ENCODE measurements at places on chromosomes 7 and 10. TPM values are rescaled to one million over a fixed set of nuclear protein-coding genes. Genes with fewer than 3 reads are reported as not detected.

The TMEM270 gene
- not detected for total RNA-seq

The LEP gene
- not detected for total RNA-seq

GRCh38 chr10:76397181-76398042 lies 966.0 kb downstream of the LRMDA start:
- H3K27me3 ChIP-seq: no peaks in the 10 kb centered on the region
- H3K4me3 ChIP-seq: no peak overlapping the region
- no peak for DNase-seq
- H3K4me1 ChIP-seq: no peaks in the 10 kb centered on the region
- H3K27ac ChIP-seq: no peak overlapping the region

DNA sequence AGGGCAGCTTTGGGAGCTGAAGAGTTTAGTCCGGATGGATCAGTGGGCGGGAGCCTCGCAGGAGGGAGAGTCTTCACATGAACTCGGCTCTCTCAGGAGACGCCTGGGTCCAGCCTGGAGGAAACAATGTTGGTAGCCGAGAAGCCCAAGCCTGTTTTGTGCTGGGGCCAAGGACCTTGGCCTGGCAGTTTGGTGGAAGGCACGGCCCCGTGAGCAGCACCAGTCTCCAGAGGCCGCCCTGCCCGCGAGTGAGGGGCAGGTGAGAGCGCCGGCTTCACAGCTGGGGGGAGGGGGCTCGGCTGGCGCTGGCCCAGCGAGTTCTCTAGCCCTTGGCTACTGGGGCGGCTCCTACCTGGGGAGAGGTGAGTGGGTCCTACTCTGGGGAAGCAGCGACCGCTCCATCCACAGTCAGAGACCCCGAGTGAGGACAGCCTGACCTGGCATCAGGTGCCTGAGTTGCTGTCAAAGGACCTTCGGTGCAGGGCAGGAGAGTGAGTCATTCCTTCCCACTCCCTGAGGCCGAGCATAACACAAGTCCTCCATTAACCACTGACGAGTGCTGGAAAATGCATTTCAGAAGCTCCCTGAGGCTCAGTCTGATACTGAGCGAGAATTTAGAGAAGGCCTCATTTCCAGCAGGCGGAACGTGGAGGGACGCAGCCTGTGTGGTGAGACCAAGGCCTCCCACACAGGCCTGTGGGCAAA lies 89.3 kb upstream of the DIP2C start:
- H3K27me3 ChIP-seq: no peaks in the 10 kb centered on the region
- no peak overlapping the region for H3K4me3 ChIP-seq
- no peaks in the 10 kb centered on the region for H3K36me3 ChIP-seq
- no peak for DNase-seq
- no peaks in the 10 kb centered on the region for H3K4me1 ChIP-seq

DNA sequence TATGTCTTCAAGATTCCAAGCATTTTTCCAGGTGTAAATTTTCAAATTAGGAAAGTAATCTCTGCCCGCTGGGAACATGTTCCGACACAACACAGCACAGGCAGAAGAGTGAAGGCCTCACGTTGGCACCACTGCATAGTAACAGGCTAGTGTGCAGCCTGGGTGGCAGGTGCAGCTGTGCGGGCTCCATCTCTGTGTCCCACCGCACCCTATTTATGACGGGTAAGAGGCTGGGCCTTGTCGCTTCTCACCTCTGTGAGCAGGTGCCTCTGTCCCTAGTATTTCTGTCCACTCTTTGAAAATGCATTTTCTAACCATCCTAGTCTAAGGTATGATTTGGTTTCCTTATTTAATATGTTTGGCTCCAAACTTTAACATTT lies 24.1 kb downstream of the VIPR2 start:
- no peak for DNase-seq
- H3K27me3 ChIP-seq: no peaks in the 10 kb centered on the region
- H3K36me3 ChIP-seq: no peaks in the 10 kb centered on the region
- H3K27ac ChIP-seq: no peak overlapping the region

- peak within 1 kb of the TSS; percentile 72 for H3K4me3 ChIP-seq
- peaks cover 17% of the 10 kb centered on the region for H3K4me1 ChIP-seq
- H3K27ac ChIP-seq: peak within 1 kb of the TSS; percentile 97
- no peaks in the 10 kb centered on the region for H3K36me3 ChIP-seq
Measured at GRCh38 chr10:88990384-88991160, at the start of gene FAS. FAS (plus strand) TSS chr10:88990798; CDS start chr10:88990877, 79 bp downstream.

The SUGCT gene
- total RNA-seq: 3.6 TPM

DNA sequence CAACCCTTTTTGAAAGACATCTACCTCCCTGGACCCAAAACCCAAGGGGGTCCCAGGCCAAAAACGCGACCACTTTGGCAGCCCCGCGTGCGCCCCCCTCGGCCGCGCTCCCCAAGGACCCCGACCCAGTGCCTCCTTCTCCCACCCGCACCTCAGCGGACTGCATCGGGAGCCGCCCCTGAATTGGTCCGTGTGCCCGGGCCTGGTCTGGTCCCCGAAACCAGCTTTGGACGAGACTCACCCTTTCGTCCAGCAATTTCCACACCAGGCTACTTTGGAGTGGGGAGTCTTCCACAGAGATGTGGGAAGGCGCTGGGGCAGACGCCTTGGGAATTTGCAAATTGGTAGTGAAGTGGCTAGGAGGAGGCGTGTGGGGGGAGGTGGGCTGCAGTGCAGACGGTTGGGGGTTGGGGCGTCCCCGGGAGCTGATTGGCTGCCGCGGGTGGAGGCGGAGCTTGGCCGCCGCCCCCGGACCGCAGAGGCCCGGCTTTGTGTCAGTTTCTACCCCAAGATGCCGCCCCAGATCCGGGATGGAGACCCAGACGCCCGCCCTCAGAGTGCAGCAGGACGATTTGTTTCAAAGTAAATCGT lies 16.9 kb downstream of the TCAF1 start:
- H3K27me3 ChIP-seq: no peaks in the 10 kb centered on the region
- DNase-seq: peak; percentile 44
- H3K4me3 ChIP-seq: peak overlapping the region; percentile 26
- H3K4me1 ChIP-seq: no peaks in the 10 kb centered on the region
- H3K36me3 ChIP-seq: no peaks in the 10 kb centered on the region

DNA sequence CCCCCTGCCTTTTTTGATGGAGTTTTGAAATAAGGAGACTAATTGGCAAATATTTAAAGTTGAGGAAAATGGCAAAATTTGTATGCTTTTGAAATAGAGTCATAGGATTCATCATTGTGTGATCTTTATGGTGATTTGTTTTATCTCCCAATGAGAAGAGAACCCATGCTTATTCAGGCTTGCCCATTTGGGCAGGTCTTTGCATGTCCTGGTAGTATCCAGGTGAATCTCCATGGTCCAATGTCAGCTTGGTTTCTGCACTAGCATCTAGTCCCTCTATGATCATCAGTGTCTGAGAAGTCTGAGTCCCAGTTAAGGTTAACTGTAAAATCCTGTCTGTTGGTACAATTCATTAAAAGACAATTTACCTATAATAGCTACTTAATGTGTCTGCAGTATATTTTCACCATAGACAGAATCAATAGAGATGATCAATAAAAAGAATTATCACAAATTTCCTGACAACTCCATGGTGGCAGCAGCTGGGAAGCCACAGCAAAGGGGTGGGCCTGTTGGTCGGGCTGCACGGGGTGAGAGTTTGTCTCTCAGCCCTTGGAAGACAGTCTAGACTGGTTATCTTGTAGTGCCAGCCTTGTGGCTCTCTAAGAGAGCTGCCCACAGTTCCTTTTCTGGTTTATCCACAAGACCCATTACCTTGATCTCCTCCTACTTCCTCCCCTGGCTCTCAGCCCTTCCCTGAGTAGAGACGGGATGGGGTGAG lies 22.2 kb upstream of the BMPER start:
- no peaks in the 10 kb centered on the region for H3K27me3 ChIP-seq
- H3K4me3 ChIP-seq: no peak overlapping the region
- no peak overlapping the region for H3K27ac ChIP-seq
- no peaks in the 10 kb centered on the region for H3K4me1 ChIP-seq
- H3K36me3 ChIP-seq: no peaks in the 10 kb centered on the region
- no peak for DNase-seq

DNA sequence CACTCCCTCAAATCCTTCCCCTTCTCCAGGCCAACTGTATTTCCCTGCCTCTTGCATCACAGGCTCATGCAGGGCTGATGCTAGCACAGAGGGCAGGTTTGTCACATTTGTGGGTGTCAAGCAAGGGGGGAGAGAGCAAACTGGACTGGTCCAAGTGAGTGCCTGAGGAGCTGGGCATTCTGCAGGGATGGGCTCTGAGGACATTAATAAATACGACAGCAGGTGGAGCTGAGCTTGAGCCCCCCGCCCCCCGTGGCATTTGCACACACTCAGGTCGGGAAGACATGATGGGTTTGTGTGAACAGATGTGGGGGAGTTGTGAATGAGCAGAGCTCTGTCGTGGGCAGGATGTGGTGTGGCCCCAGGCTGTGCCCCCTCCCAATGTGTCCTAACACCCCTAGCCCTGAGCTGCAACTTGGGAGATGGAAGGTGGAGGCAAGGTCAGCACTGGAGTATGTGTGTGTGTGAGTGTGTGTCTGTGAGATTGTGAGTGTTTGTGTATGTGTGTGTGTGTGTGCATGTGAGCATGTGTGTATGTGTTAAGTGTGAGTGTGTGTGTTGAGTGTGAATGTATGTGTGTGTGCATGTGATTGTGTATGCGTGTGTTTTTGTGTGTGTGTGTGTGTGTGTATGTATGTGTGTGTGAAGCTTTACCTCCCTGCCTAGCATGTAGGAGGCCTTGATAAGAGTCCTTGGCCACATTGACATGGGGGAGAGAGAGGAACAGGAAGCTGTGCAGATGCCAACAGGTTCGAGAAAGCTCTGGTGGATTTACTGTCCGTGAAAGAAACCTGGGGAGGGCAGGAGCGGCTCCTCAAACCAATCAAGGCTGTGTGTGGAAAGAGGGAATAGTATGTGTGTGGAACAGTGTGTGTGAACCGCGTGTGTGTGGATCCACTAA lies 9.1 kb downstream of the RASSF4 start:
- no peak overlapping the region for H3K4me3 ChIP-seq
- DNase-seq: peak; percentile 18
- no peaks in the 10 kb centered on the region for H3K36me3 ChIP-seq
- no peaks in the 10 kb centered on the region for H3K27me3 ChIP-seq

The SRI gene
- 801 TPM for total RNA-seq

The NOC3L gene
- total RNA-seq: 7.9 TPM

DNA sequence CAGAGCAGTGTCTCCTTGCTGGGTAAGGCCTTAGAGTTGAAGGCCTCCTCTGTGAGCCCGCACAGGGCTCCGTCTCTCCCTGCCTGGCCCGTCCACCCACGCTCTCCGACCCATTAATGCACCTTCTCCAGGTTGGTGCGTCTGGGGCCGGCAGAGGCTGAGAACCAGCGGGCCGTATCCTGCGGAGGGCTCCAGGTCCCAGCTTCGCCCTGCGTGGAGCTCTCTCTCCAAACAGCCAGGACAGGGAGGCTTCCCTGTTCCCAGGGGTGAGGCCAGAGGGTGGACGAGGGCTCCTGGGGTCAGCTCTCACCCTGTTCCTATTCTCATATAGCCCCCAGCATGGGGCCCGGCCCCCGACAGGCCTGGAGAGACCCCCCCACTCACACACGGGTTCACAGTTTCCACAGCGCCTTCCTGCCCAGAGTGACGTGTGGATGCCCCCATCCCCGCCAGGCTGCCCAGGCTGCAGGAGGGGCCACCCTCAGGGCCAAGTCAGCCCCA lies 34.6 kb downstream of the GET4 start:
- peak overlapping the region; percentile 49 for H3K27ac ChIP-seq
- no peak overlapping the region for H3K4me3 ChIP-seq
- DNase-seq: no peak
- no peaks in the 10 kb centered on the region for H3K36me3 ChIP-seq

GRCh38 chr10:6279540-6280267 lies 77.0 kb downstream of the PFKFB3 start:
- H3K4me3 ChIP-seq: no peak overlapping the region
- H3K27me3 ChIP-seq: no peaks in the 10 kb centered on the region
- DNase-seq: no peak
- no peaks in the 10 kb centered on the region for H3K36me3 ChIP-seq
- H3K4me1 ChIP-seq: no peaks in the 10 kb centered on the region

DNA sequence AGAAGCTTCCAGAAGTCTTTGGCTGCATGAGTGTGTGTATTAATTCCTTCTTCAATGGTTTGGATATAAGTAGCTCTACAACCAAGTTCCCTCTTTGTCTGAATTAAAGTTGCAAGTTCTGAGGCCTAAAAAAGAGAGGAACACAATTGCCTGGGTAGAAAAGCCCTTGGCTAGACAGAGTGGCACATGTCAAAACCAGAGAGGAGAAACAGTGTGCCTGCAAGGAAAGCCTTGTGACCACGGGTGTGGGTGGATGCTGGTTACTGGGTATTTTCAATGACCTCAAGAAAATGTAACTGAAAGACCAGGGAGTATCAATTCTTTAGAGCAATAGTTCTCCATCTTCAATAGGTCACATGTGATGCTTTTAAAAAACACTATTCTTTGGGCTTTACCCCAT lies 148.3 kb downstream of the SVIL start:
- H3K4me3 ChIP-seq: no peak overlapping the region
- DNase-seq: no peak
- no peaks in the 10 kb centered on the region for H3K4me1 ChIP-seq
- H3K27ac ChIP-seq: no peak overlapping the region
- H3K36me3 ChIP-seq: peaks cover 8% of the 10 kb centered on the region
- no peaks in the 10 kb centered on the region for H3K27me3 ChIP-seq

The TIMM23 gene
- 42.8 TPM for total RNA-seq

DNA sequence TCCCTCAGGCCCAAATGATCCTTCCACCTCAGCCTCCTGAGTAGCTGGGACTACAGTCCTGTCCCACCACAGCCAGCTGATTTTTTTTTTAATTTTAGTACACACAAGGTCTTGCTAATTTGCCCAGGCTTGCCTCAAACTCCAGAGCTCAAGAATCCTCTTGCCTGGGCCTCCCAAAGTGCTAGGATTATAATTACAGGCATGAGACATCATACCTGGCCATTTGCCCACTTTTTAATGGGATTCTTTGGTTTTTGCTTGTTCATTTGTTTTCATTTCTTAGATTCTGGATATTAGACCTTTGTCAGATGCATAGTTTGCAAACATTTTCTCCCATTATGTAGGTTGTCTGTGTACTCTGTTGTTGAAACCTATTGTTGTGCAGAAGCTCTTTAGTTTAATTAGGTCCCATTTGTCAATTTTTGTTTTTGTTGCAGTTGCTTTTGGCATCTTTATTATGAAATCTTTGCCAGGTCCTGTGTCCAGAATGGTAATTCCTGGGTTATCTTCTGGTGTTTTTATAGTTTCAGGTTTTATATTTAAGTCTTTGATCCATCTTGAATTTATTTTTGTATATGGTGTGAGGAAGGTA lies 95.2 kb downstream of the GLCCI1 start:
- H3K4me3 ChIP-seq: no peak overlapping the region
- DNase-seq: no peak
- H3K4me1 ChIP-seq: no peaks in the 10 kb centered on the region

GRCh38 chr7:82961240-82961639 lies 201.4 kb downstream of the PCLO start:
- H3K4me1 ChIP-seq: no peaks in the 10 kb centered on the region
- no peak overlapping the region for H3K27ac ChIP-seq
- no peaks in the 10 kb centered on the region for H3K36me3 ChIP-seq
- H3K4me3 ChIP-seq: no peak overlapping the region

The FAM131B gene
- total RNA-seq: 1.8 TPM

- H3K36me3 ChIP-seq: no peaks in the 10 kb centered on the region
- no peak for DNase-seq
- H3K27ac ChIP-seq: no peak overlapping the region
- H3K4me1 ChIP-seq: no peaks in the 10 kb centered on the region
Measured at GRCh38 chr7:106614751-106615150, 46.2 kb downstream of the CCDC71L start.
